ENCODE measurements at places on chromosomes 6 and 20.
A peak's percentile ranks its signal among the peaks of the same experiment; 100 is the strongest.

DNA sequence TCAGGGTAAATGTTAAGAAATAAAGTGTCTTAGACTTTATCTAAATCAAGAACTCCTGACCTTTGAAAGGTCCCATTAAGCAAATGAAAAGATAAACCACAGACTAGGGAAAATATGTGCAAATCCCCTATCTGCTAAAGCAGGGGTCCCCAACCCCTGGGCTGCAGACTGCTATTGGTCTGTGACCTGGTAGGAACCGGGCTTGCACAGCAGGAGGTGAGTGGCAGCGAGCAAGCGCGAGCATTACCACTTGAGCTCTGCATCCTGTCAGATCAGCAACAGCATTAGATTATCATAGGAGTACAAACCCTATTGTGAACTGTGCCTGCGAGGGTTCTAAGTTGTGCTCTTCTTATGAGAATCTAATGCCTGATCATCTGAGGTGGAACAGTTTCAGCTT lies 42.4 kb downstream of the LCA5 start:
- no peak for DNase-seq

- DNase-seq, result no peak
These were observed 26.2 kb upstream of the SRF start for GRCh38 chr6:43144879-43145278.

- DNase-seq, result no peak
These were observed 148.6 kb upstream of the ZFP64 start for GRCh38 chr20:52340036-52340634.

DNA sequence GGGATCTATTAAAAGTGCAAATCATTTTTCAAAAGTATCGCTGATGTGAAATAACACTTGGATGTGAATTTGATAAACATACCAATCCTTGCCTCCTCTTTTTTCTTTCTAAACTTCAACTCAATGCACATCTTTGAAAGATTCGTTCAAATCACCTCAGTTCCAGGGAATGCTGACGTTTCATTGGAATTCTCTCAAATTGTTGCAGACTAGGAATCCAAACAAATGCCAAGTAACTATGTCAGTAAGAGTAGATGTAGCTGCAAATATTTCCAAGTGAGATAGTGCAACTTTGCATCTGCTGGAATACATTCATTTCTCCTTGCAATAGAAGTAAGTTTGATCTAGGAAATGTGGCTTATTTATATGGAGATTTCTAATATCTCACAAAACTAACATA lies 220.7 kb downstream of the FUT9 start:
- no peak for DNase-seq

DNA sequence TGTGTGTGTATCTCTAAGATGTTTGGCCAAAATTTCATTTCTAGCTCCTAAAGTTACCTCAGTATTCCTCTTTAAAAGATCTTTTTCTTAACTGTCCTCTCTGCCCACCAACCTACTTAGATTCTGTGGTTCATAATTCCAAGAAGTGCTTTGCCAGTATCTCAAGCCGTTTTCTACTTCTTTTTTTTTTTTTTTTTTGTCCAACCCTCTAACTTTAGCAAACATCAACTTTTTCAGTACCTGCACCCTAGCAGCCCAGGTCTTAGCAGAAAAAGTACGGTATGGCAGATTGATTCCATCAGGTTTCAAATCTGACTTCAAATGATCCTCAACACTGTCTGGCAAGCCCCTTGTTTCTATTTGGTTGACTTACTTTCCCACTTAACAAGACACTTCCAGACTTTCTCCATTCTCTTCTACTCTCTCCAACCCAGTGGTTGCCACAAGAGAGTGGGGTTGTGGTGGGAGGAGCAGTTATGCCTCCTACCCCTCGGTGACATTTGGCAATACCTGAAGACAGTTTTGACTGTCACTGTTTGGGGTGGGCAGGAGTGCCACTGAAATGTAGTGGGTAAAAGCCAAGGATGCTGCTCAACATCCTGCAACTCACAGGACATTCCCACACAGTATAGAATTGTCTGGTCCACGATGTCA lies 10.8 kb upstream of the MAN1A1 start:
- DNase-seq, result no peak

DNA sequence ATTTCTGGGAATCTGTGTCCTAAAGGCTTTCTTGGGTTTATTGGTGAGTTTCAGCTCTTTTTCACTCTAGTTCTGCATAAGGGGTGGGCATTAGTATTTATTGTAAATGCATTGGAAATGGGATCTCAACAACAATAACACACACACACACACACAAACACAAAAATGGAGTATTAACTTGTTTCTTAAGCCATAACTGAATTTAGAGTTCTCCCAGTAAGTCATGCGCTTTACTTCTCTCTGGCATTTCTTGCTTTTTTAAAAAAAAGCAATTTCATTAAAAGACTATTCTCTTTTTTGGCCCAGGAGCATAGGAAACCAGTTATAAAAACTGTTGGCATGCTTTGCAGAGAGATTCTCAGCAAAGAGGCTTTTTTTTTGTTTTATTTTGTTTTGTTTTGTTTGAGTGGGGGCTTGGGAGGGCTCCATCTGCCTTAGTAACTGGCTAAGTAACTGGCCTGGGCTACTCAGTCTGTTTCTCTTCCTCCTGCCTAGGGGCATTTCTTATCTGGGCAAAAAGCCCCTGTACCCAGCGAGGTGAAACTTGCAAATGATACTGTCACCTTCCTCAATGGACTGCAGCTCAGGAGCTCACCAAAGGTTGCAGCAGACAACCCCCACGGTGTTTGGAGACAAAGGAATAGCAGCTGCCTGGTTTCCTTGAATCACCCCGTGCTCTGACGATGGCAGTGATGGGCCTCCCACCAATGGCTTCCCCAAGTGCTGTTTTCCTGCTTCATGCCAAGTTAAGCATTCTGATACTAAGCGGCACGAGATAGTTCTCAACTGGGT lies 128.5 kb downstream of the BCAS1 start:
- DNase-seq, result no peak

DNA sequence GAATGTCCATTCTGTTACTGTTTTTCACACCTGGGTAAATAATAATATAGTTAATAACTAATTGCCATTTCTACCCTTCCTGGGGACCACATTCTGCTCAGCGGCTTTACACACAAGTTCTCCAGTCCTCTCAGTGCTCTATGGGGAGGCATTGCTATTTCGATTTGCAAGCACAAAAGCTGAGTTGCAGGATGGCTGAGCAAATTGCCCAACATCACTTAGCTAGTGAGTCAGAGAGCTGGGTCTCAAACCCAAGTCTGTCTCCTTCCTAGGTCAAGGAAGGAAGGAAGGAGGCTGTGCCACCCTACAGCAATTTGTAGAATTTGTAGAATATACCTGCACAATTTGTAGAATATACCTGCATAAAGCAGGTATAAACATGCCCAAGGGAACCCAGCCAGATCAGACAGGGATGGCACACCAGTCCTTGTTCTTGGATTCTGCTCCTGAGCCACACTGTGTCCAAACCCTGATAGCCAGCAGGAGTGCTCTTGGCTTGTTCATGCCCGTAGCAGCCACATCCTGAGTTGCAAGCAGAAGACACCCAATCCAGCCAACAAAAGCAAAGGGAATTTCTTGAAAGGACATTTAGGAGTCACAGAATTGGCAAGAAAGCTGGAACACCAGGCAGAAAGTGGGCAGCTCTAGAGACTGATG lies 56.9 kb downstream of the LY86 start:
- DNase-seq, result no peak

- DNase-seq, result no peak
These were observed 184.3 kb downstream of the PRKN start for GRCh38 chr6:162543221-162543620.

DNA sequence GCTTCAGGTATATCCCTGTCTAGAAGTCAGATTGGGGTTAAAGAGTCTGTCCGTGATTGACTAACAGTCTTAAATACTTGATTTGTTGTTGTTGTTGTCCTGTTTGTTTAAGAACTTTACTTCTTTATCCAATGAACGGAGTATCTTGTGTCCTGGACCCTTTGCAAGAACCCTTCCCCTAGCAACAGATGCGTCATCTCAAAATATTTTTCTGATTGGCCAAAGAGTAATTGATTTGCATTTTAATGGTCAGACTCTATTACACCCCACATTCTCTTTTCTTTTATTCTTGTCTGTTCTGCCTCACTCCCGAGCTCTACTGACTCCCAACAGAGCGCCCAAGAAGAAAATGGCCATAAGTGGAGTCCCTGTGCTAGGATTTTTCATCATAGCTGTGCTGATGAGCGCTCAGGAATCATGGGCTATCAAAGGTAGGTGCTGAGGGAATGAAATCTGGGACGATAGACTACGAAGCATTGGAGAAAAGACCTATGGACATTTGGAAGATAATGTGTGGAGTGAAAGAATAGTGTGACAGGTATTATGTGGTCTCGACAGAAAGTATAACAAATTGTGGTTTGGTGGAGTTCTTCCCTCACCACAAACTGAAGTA lies at the start of gene HLA-DRA:
Gene HLA-DRA (plus strand): TSS at position 286 of the 613 bp plus-strand sequence. CDS start 64 bp downstream, at position 350.
- no peak for DNase-seq

- no peak for DNase-seq
These were observed 85.7 kb downstream of the NFATC2 start for GRCh38 chr20:51456511-51457509.

- no peak for DNase-seq
These were observed 45.2 kb downstream of the HLA-G start for GRCh38 chr6:29872791-29873190.

GRCh38 chr20:17538517-17539170 lies 7.5 kb upstream of the BFSP1 start:
- no peak for DNase-seq

- peak; percentile 55 for DNase-seq
These were observed 1.2 kb upstream of the HMGA1 start for GRCh38 chr6:34235307-34236130.

DNA sequence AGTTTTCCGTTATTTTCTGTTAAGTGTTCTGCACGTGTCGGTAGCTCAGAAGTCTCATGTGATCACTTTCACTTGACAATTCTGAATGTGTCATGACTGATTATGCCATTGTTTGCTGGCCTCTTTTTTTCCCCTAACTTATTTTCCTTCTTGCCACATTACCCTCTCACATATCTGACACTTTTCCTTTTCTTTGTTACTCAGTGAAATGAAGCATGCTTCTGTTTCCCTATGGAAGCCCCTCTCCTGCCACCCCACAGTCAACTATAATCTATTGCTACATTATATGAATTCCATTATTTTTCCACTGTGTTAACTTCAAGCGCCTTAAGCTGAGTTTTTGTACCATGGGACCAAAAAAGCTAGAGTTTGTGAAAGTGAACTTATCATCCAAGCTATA lies 531.6 kb upstream of the HS3ST5 start:
- no peak for DNase-seq

- peak; percentile 72 for DNase-seq
These were observed 35.4 kb upstream of the MAPK13 start for GRCh38 chr6:36094753-36095496.

- no peak for DNase-seq
These were observed 215.0 kb downstream of the SYNDIG1 start for GRCh38 chr20:24684421-24684871.

DNA sequence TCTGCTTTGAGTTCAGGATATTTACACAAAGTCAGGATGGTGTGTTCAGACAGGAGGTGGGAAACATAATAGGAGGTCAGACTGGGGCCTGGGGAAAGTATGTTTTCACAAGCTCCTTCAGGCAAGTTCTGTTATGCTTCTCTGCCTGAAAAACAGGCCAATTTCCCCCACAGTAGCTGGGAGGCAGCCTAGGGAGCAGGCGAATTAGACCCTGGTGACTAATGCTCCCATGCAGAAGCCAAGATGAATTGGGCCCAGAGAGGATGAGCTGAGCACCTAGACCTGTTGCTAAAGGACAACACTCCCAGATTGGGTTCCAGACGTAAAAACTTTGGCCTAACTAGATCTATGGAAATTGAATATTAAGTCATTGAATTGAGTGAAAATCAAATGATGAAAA lies 142.2 kb upstream of the MAP3K7 start:
- DNase-seq, result no peak

DNA sequence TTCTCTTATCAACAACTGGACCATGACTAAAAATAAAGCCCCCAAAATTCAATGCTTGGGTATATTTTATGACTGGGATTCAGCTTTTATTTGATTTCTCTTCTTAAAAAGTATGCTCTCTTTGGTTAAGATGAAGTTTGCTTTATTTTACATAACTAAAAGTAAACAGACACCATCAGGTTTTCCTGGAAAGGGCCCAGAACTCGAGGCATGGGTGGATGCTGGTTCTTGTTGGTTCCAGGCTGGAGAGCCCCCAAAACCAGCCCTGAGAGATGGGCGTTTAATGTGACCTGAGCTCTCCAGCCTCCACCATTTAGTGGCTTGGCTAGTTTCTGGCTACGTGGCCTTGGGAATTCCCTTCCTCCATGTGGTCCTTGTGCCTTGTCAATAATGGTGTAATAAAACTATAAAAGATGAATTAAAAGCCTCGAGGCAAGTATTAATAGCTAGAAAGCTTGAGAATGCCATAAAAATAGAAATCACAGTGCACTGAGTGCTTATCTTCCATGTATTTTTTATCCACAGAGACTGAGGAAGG lies 34.1 kb downstream of the BANF2 start:
- no peak for DNase-seq

DNA sequence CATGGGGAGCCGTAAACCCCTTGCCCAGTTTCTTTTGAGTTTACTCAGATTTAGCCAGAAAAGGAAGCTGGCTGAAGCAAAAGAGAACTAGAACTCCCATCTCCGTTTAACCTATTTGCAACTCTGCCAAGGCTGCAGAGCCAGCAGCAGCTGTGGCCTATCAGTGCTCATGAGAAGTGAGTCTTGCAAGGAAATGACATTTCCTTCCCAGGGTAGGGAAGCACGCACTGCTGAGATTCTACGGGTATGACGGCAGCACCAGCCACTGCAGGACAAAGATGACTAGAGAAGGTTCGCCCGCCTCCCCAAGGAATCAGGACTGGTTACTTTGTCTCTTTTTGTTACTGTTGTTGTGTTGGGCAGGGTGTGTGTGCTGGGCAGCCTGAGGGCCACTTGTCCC lies 47.6 kb downstream of the PPP1R3G start:
- DNase-seq, result no peak

- no peak for DNase-seq
These were observed 10.1 kb upstream of the GMEB2 start for GRCh38 chr20:63636752-63637628.

DNA sequence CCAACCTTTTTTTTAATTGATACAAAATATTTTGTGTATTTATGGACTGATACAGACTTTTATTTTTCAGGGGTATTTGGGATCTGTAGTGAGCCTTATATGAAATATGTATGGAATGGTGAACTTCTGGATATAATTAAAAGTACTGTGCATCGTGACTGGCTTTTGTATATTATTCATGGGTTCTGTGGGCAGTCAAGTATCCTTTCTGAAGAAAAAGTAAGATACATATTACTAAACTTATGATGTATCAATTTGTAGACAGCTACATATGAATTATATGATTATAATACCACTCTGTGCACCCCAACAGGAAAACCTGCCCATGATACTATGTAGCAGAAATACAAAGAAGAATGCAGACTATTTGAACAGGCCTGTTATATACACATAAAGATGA lies 47.2 kb downstream of the FIG4 start:
- no peak for DNase-seq

GRCh38 chr6:34095136-34095505 lies 50.8 kb downstream of the GRM4 start:
- DNase-seq, result no peak

Measured in activated CD4-positive, alpha-beta T cell treated with anti-CD3 and anti-CD28 coated beads, Interleukin-2, amount 50 U/mL, for 24 hours (primary cell).